ENCODE measurements at places on chromosomes 12 and 14.

GRCh38 chr14:93536945-93537344 lies 106.2 kb downstream of the UNC79 start:
- peak; percentile 29 for DNase-seq

- DNase-seq, result no peak
Observed at GRCh38 chr12:52093346-52093745, 13.8 kb downstream of the SMIM41 start.

DNA sequence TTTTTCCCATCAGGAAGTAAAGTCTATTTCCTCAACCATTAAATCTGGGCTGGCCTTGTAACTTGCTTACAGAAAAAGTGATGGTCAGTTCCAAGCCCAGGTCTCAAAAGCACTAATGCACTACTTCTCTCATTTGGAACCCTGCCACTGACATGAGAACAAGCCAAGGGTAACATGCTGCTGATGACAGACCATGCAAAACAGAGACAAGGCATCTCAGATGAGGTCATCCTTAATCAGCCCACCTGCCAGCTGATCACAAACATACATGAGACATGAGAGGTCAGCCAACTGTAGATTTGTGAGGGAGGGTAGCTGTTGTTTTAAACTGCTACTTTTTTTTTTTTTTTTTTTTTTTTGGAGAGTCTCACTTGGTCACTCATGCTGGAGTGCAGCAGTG lies 16.2 kb downstream of the TWF1 start:
- DNase-seq, result no peak

- no peak for DNase-seq
Observed at GRCh38 chr14:99462210-99462609, 18.4 kb downstream of the SETD3 start.

- DNase-seq, result no peak
Observed at GRCh38 chr12:26118308-26118707, 6.5 kb downstream of the BHLHE41 start.

DNA sequence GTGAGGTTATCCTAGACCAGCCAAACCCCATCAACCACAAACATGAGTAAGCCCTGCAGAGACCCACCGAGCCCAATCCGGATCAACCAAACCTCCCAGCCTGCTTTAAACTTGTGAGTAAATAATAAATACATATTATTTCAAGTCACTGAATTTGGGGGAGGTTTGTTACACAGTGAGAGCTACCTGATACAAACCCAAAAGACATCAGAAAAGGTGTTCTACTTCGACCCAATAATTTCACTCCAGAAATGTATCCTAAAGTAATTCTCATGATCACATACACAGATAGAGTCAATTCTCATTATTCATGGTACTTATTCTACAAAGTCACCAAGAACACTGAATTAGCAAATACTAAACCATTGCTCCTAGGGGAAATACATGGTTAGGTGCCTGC lies 16.2 kb upstream of the CORO1C start:
- DNase-seq, result no peak

GRCh38 chr12:8701046-8701660 lies 3.4 kb downstream of the RIMKLB start:
- DNase-seq, result no peak

- no peak for DNase-seq
Observed at GRCh38 chr14:99572173-99572999, 31.6 kb downstream of the CCDC85C start.

DNA sequence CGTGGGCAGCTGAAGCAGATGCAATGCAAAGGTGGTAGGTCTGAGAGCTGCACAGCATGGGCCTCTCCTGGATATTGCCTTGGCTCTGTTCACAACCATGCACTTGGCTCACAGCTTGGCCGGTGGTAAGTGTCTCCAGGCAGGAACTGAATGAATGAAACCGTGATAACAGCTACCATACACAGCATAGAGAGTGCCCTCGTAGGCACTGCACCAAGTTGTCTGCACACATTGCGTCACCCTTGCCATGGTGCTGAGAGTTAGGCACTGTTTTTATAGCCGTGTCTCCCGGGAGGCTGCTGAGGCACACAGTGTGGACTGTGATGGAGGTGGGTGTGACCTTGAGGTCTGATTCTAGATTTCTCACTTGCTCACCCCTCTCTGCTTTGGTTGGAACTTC lies 157.6 kb upstream of the VASH1 start:
- no peak for DNase-seq

GRCh38 chr14:41285186-41285748 lies 321.4 kb upstream of the LRFN5 start:
- DNase-seq, result peak; percentile 68

DNA sequence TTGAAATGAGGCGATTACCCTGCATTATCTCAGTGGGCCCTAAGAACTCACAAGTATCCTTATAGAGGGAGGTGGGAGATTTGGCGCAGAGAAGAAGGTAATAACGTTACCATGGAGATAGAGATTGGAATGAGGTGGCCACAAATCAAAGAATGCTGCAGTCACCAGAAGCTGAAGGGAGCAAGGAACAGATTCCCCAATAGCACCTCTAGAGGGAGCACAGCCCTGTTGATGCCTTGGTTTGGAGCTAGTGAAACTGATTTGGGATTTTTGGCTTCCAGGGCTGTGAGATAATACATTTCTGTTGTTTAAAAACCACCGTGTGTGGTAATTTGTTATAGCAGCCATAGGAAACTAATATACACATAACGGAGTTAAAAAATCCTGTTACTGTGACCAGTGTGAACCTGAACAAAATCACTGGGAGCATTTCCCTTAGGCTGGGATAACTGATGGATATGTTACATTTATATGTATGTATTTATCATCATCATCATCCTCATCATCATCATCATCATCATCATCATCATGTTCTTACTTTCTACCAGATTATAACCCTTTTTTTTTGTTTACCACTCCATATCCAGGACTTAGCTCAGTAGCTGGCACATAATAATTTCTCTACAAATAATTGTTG lies 100.3 kb downstream of the LIN7A start:
- DNase-seq, result peak; percentile 47

DNA sequence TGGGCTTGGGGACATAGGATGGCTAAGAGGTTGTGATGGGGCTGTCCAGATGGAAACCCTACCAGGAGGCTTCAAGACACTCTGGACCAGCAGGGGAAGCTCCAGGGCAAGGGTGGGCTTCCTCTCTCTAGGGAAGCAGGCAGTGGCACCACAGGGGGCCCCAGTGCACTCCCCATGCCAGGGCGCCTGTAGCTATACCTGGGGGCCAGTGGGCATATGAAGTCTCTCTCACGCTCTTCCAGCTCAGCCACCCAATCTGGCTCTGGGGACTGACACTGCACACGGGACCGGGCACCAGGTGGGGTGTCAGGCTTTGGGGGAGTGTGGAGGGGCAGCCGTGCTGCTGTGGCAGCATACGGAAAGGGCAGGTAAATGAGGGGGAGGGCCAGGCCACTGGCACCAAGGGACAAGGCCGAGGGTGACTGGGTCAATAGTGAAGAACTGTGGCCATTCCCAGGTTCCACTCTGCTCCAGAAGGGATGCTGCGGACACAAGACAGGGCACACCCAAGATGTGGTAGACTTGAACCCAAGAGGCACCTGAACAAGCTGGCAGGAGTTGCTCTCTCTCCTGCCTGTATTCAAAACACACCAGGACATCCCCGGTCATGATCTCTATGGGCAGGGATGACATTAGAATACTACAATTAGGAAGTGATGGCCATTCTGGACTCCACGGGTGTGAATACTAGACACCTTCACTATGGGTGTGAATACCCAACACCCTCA lies 27.5 kb downstream of the RFLNA start:
- no peak for DNase-seq

GRCh38 chr12:57868851-57869268 lies 22.3 kb upstream of the CTDSP2 start:
- no peak for DNase-seq

DNA sequence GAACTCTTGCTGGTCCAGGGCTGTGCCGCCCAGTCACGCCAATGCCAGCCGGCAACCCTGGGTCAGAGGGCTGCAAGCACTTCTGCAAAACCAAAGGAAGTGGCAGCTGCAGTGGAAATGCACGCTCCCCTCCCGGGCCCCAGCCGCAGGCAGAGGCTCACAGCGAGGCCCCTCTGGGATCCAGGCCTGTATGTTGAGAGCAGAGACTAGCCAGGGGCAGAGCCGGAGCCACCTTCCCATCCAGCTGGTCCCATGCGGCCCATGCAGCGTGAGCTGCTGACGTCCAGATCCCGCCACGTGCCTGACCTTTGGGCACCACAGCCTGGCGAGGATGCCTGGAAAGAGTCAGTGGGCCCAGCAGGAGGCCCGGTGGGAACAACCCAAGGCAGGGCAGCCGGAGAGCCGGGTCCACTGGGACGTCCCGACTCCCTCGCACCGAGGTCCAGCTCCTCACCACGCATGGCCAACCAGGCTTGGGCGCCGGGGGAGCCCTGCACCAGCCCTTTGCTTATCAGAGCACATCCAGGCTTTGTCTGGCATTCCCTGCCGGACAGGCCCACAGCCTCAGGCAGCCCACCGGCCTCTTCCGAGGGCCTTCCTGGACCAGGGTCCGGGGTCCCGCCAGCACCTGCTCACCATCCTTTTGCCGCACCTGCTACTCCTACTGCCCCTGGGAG lies 4.3 kb downstream of the GPR132 start:
- DNase-seq, result peak; percentile 53

DNA sequence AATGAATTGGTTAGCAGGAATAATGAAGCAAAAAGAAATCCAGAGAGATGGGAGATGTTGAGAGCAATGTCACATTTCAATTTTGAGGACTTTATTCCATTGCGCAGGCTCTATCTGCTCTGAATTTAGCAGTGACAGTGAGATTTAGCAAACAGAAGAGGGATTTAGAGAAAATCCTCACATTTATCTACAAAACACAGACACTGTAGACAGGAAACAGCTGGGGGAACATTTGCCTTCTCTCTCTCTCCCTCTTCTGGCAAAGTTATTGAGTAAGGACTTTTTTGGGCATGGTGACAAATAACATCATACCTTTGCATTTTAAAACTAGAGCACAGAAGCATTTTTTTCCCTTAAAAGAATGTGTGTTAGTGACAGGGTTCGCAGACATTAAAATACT lies at the start of gene IGF1:
TSS of gene IGF1 (minus strand) at position 158 of the 400 bp plus-strand sequence. CDS start 182 bp downstream, outside the sequence.
- DNase-seq, result peak; percentile 68

DNA sequence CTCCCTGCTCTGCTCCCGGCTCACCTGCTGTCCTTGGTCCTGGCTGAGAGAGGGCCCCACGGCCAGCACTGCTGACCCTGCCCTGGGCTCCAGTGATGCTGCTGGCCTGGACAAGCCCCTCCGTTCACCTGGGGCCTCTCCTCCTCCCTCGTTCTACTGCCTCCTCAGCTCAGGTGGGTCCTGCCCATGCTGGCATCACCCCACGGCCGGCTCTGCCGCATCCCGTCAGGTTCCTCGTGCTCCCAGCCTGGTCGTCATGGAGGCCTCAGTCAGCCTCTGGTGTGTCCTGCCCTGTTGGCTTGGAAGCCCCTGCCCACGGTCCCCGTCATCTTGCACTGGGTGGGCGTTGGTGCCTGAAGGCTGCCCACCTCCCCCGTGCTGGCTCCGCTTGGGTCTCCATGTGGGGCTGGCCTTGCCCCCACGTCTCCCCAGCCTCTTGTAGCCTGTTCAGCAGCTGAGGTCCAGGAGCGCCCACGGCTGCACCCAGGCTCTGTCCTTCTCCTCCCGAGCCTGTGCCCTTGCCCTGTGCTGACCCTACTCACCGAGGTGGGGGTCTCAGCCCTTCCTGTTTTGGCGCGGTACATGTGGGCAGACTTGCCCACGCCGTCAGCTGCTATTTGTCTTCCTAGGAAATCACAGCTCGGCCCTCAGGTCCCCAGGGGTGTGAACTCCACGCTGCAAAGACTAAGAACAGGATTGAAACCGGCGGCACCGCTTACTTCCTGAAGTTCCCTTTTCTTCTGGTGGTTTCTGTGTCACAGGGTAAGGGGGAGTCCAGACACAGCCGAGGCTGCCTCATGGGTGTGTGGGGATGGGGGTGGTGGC lies 121.6 kb downstream of the TMEM121 start:
- DNase-seq, result no peak

DNA sequence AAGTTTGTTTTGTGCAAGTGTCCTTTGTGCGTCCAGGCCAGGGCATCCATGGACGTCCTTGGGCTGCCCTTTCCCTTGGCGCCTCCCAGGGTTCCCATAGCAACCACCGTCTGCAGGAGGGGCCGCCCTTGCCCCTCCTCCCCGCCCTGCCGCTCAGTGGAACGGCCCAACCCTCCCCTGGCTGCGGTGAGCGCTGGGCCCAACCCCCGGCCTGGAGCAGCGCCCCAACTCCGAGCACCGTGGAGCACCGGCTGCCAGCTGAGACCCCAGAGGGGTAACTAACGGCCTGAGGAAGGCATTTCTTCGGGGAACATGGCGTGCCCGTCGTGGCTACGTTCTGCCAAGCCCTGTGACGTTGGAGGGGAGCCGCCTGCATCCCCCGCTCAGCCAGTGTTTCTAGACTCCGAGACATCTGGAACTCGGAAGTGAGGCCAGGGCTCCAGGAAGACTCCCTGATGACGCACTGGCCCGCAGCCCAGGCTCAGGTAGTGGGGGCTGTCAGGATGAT lies 5.3 kb upstream of the ACACB start:
- DNase-seq, result peak; percentile 50

DNA sequence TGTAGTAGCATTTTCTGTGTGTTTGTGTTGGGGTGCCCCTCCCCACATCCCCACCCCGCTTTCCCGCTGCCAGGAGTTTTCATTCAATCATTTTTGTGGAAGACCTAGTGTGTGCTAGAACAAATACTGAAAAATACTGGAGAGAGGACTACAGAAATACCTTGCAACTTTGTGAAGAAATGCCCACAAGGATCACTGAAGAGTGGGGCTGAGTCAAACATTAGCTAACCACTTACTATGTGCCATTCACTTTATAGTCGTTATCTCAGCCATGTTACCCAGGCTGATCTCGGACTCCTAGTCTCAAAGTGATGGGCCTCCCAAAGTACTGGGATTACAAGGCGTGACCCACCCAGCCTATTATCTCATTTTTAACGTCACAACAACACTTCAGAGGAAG lies 559 bp upstream of the LMBR1L start:
- DNase-seq, result no peak

GRCh38 chr12:44088647-44089046 lies 252.8 kb downstream of the TMEM117 start:
- DNase-seq, result no peak

GRCh38 chr12:75939016-75939642 lies 92.4 kb downstream of the PHLDA1 start:
- no peak for DNase-seq

GRCh38 chr14:22488522-22489243 lies 100.3 kb downstream of the DAD1 start:
- DNase-seq, result no peak

- no peak for DNase-seq
Observed at GRCh38 chr12:132904718-132905328, 17.4 kb upstream of the CHFR start.

DNA sequence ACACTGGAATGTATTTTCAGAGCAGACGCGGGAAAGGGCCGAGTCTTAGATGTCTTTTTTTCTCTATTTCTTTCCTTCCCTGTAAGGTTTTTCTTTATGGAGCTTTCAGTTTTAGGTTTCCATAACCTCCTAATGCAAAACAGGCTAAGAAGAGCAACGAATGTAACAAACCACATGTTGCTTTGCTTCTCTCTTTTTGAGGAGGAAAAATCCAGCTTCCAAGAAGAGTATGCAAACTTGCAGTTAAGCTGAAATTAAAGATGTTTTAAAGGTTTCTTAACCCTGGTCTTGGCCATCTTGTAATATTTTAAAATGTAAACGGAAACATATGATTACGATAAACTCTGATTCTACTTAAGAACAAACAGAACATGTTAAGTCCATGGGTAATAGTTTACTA lies 86.9 kb downstream of the PRICKLE1 start:
- DNase-seq, result no peak

- no peak for DNase-seq
Observed at GRCh38 chr14:33792009-33792719, 158.7 kb downstream of the EGLN3 start.
